ENCODE measurements at places on chromosomes 16 and 17. TPM values are rescaled to one million over a fixed set of nuclear protein-coding genes. Genes with fewer than 3 reads are reported as not detected.

- no peak overlapping the region for H3K4me3 ChIP-seq
- no peak for DNase-seq
- H3K4me1 ChIP-seq: peaks cover 5% of the 10 kb centered on the region
- no peak overlapping the region for H3K27ac ChIP-seq
Measured at GRCh38 chr17:5715478-5715877, 131.2 kb upstream of the NLRP1 start.

DNA sequence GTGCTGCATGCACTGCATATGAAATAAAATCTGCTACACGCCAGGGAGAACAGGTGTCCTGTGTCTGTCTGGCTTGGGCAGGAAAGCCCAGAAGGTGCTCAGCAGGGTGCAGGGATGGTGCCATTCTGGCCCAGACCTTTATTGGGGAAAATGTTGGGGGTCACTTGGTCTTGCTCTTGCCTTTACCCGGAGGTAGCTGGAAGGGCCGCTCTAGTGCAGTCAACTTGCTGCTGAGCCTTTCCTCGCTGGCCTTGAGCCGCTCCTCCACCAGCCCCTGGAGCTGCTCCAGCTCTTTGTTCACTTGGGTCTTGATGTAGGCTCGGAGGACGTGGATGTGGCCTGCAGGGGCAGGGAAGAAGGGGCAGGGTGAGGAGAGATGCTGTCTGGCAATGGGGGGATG is 4.5 kb downstream of the CFAP119 start:
- no peak for DNase-seq
- H3K36me3 ChIP-seq: peaks cover 48% of the 10 kb centered on the region
- peaks cover 6% of the 10 kb centered on the region for H3K4me1 ChIP-seq

DNA sequence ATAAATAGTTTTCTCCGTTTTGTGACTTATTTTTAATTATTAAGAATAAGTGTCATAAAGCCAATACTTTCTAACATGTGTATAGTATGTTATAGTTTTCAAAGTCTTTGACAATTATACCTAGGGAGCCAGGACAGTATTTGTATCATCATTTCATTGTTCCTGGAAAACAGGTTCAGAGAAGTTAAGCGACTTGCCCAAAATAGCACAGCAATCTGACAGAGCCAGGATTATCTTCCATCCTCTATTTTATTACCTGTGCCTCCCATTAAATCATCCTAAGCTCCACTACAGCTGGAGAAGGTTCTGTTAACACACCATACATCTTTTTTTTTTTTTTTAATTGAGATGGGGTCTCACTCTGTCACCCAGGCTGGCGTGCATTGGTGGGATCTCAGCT is 718.4 kb downstream of the MAF start:
- H3K36me3 ChIP-seq: no peaks in the 10 kb centered on the region
- H3K4me3 ChIP-seq: no peak overlapping the region
- DNase-seq: no peak

HOXB3 gene
- 2.6 TPM for total RNA-seq

DNA sequence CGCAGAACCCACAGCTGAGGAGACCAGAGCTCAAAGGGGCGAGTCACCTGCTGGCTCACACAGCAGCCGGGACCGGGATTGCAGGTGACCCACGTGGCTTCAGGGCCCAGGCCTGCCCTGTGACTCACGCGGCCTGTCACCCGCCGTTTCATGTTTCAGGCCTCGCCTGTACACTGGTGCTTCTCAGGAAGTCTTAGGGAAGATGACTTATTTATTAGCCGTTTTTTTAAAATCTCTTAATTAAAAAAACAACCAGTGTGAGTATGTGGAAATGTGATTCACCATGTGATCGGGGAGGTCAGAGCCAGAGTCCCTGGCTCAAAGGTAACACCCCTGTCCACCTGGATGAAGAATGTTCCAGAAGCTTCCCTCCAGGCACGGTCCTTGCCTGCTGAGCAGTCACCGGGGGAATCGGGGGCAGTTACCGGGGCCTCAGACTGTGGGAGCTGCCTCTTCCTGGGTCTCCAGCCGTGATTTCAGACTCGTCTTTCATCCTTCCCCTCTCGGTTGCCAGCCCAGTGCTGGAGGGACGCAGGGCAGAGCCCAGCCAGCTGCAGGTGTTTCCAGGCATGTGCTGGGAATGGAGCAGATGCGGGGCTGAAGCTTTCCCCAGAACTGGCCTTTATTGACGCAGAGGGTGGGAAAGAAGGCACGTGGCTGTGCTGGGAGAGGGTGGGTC is 49.3 kb downstream of the CMIP start:
- no peak for DNase-seq
- H3K4me1 ChIP-seq: peaks cover 3% of the 10 kb centered on the region
- peak overlapping the region; percentile 65 for H3K27ac ChIP-seq
- no peak overlapping the region for H3K4me3 ChIP-seq
